ENCODE measurements at places on chromosomes 16 and 17. TPM values are rescaled to one million over a fixed set of nuclear protein-coding genes. Genes with fewer than 3 reads are reported as not detected.

DNA sequence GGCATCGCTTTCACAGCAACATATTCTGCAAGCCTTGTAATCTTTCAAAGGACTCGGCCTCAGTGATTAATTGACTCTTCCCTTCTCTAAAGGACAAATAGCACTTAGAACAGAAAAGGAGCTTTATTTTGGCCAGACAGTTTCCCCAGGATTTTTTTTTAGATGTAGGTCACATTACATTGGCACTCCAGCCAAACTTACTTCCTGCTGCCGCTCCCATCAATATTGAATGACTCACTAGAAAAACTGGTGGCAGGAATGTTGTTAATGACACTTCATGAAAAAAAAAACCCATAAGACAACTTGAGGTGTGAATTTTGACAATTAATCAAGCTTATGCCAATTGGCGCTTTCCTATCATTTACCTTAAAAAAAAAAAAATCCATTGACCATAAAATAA lies 432.6 kb downstream of the TOX3 start:
- H3K4me1 ChIP-seq: no peaks in the 10 kb centered on the region
- no peaks in the 10 kb centered on the region for H3K27me3 ChIP-seq
- no peak for DNase-seq
- H3K36me3 ChIP-seq: no peaks in the 10 kb centered on the region
- H3K4me3 ChIP-seq: no peak overlapping the region

- H3K4me1 ChIP-seq: no peaks in the 10 kb centered on the region
- peak overlapping the region; percentile 52 for H3K4me3 ChIP-seq
- no peaks in the 10 kb centered on the region for H3K36me3 ChIP-seq
- peaks cover 14% of the 10 kb centered on the region for H3K27me3 ChIP-seq
- DNase-seq: no peak
- H3K27ac ChIP-seq: no peak overlapping the region
These were observed 642 bp downstream of the MT1F start for GRCh38 chr16:56658327-56658875.

Gene TPSG1
- total RNA-seq: not detected

GRCh38 chr17:19343256-19343630 lies 19.3 kb downstream of the B9D1 start:
- DNase-seq: no peak
- no peaks in the 10 kb centered on the region for H3K36me3 ChIP-seq
- no peak overlapping the region for H3K27ac ChIP-seq
- no peaks in the 10 kb centered on the region for H3K27me3 ChIP-seq
- H3K4me3 ChIP-seq: no peak overlapping the region

DNA sequence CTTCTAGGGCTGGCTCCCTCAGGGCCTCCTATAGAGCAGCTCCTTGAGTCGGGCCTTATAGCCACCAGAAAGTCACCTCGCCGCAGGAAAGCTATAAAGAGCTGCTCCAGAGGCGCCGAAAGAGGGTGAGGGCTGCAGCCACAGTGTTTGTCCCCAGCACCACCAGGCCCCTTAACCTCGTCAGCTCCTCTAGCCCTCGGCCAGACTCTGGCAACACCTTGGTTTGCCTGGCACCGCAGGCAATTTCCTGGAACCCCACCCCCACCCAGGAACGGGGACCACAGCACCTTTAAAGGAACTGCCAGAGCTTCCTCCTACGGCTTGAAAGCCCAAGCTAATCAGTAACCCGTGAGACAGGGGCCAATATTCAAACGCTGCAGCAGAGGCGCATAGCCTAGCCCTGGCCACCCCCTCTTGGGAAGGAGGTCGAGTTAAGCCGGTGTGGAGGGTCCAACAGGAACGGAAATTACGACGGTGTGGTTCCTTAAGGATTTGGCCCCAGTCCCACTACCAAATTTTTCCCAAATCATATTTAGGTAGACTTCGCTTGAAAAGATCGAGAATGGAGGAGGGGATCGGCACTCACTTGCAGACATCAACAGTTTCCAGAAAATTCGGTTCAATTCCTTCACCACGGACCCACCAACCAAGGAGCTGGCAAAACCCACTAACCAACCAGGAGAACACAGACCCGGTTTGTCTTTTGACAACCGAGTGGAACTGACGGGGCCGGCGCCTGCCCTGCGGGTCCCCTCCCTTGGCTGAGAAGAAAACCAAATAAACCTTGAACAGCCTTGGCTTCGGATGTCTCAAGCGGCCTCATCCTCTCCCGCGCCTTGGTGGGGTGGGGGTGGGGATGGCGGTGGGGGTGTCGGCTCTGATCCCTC lies 3.0 kb downstream of the HOXB6 start:
- H3K4me3 ChIP-seq: peak overlapping the region; percentile 77
- no peaks in the 10 kb centered on the region for H3K36me3 ChIP-seq
- no peak for DNase-seq

DNA sequence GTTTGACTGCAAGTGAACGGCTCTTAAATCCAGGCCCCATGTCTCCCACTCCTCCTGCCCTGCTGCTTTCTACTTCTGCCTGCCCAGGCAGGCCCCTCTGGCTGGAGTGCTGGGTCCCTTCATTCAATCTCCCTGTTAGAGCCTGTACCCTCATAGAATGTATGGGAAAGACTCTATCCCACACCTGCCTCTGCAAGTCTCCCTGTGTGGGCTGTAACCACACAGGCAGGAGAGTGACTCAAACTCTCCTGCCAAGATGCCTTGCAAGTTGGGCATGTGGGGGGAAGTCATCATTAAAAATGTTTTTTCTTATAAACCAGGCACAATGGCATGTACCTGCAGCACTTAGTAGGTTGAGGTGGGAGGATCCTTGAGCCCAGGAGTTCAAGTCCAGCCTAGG lies 77.5 kb downstream of the PLXDC1 start:
- H3K27ac ChIP-seq: no peak overlapping the region
- H3K27me3 ChIP-seq: peaks cover 3% of the 10 kb centered on the region

GRCh38 chr16:1929578-1930337 lies 11.5 kb upstream of the HS3ST6 start:
- H3K27me3 ChIP-seq: no peaks in the 10 kb centered on the region
- peak overlapping the region; percentile 71 for H3K4me3 ChIP-seq
- H3K4me1 ChIP-seq: no peaks in the 10 kb centered on the region
- H3K27ac ChIP-seq: no peak overlapping the region
- H3K36me3 ChIP-seq: no peaks in the 10 kb centered on the region

DNA sequence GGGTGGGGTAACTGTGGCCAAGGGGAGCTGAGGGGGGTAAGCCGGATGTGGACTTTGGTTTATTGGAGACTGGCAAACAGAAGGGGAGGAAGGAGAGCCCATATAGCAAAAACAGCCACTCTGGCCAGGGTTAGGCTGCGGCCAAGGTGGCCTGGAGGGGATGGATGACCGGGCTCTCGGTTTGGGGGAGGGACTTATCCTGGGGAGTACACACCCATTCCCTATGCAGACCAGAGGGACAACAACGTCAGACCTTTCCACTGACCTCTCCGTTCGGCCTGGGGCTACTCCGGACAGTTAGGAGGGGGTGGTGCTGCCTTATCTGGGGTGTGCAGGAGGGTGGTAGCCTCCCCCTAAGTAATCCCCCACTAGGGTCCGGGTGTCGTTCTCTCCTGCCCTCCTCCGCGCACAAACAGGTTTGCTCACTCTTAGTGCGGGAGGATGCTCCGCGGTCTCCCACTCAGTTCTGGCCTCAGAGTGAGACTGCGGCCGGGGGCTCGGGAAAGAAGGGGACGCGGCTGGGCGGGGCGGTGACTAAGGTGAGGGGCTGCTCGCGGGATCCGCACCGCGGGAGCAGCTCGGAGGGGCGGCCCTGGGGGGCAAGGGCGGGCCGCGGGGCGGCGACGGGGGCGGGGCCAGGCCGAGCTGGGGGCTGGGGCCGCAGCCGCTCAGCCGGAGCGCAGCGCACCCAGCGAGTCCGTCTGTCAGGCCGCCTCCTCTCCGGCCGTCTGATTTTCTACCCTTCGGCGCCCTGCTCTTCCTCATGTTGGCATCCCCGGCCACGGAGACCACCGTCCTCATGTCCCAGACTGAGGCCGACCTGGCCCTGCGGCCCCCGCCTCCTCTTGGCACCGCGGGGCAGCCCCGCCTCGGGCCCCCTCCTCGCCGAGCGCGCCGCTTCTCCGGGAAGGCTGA lies at the start of gene WNK4:
TSS of gene WNK4 (plus strand) at position 675 of the 915 bp plus-strand sequence. CDS start at position 764, 89 bp downstream.
- peak within 1 kb of the TSS; percentile 40 for H3K27ac ChIP-seq
- H3K4me3 ChIP-seq: peak within 1 kb of the TSS; percentile 85
- H3K36me3 ChIP-seq: peaks cover 7% of the 10 kb centered on the region
- H3K4me1 ChIP-seq: peaks cover 24% of the 10 kb centered on the region
- H3K27me3 ChIP-seq: no peaks in the 10 kb centered on the region
- peak; percentile 67 for DNase-seq

Gene ZG16
- not detected for total RNA-seq

Gene WIPF2
- 5.9 TPM for total RNA-seq
